ENCODE measurements at places on chromosomes 6 and 20.

GRCh38 chr6:118659513-118660217 lies 8.3 kb upstream of the CEP85L start:
- DNase-seq, result peak; percentile 50

- DNase-seq, result no peak
Measured at GRCh38 chr6:1885576-1886011, 275.9 kb downstream of the FOXC1 start.

- DNase-seq, result no peak
Measured at GRCh38 chr6:2514965-2515543, 235.7 kb downstream of the MYLK4 start.

- no peak for DNase-seq
Measured at GRCh38 chr6:146868671-146869209, 270.0 kb downstream of the ADGB start.

GRCh38 chr20:17679941-17680835 lies 1.9 kb downstream of the RRBP1 start:
- peak; percentile 43 for DNase-seq

DNA sequence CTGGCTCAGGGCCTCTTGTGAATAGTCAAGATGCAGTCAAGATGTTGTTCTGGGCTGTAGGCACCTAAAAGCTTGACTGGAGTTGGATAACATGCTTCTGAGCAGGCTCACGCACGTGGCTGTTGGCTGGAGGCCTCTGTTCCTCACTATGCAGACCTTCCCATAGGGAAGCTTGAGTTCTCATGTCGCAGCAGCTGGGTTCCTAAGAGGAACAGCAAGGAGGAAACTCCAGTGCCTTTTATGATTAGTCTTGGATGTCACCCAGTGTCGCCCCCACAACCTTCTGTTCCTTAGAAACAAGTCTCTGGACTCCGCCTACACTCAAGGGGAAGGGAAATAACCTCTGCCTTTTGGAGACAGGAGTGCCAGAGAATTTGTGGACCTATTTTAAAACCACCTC lies 210.7 kb downstream of the BCAS1 start:
- no peak for DNase-seq

GRCh38 chr6:89745096-89745495 lies 74.5 kb downstream of the MDN1 start:
- DNase-seq, result no peak

DNA sequence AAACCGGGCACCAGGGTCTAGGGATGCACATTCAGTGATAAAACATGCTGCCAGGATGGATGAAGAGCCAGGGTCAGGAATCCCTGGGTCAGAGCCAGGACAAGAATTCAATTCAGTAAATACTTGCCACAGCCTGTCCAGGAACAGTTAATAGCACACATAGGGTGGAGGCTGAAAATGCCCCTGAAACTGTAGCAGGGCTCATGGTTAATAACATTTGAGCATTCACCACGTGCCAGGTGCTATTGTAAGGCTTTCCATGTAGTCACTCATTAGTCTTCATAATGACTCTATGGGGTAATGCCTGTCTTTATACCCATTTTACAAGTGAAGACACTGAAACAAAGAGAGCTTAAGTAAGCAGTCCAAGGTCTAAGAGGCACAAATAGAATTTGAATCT lies 296.3 kb downstream of the LRFN2 start:
- DNase-seq, result no peak

GRCh38 chr6:167094820-167095637 lies 27.9 kb upstream of the CCR6 start:
- no peak for DNase-seq

- no peak for DNase-seq
Measured at GRCh38 chr20:58169450-58169849, 59.0 kb downstream of the ANKRD60 start.

GRCh38 chr20:41279546-41280225 lies 37.8 kb downstream of the ZHX3 start:
- DNase-seq, result no peak

DNA sequence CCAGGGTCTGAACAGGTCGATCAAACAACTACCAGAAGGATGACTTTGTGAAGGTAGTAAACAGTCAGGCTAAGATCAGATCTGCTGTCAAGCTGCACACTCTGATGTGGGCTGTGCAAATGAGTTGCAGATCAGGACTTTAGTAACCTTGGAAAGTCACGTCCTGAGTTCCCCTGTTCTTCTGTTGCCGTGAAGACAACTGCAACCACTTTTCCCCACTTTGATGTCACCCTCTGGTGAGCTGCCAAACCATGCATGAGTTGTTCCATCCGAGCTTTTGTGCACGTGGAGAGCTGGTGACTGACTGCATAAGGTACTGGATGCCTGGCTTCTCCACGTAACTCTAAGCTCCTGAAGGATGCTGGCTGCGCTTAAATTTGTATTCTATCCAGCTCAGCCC lies 111.0 kb downstream of the CD83 start:
- no peak for DNase-seq

DNA sequence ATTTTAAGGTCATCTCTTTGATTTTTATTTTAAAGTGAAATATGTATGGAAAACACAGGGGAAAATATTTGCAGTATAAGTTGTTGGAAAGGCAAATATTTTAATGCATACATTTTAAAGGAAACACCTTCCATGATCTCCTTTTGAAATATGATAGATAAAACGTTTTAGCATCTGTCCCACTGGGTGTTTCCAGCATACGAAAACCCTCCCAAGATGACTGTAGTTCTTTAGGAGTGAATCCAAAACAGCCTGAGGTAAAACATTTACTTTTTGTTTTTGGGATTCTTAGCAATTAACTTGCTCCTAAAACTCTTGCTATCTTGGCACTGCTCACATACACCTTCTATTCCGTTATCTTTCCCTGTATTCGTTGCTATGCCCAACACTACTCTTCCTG lies 210.0 kb downstream of the EPHA7 start:
- DNase-seq, result no peak

GRCh38 chr6:40606526-40606925 lies 19.4 kb upstream of the LRFN2 start:
- DNase-seq, result no peak

DNA sequence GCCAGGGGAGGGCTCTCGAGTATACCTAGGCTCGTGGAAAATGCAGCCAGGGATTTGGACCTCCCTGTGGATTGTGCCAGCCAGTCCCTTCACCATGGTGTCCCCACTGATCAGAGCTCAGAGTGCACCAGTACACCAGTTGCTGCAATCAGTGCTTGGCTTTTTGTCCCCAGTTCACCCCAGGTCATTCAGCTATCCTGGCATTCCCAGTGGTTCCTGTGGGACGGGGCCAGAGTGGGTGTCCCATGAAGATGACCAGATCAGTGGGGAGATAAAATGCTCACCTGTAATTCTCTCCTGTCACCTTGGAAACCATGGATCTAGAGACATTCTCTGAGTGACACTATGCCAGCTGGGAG lies 23.8 kb downstream of the MAS1 start:
- no peak for DNase-seq

- no peak for DNase-seq
Measured at GRCh38 chr6:30769853-30770524, 25.6 kb upstream of the IER3 start.

Measured in WERI-Rb-1 (cell line).